Aorta (tissue), 5 donors: ENCODE measurements at places on chromosomes 12 and 14. TPM values are rescaled to one million over a fixed set of nuclear protein-coding genes. Genes with fewer than 3 reads are reported as not detected.

GRCh38 chr14:90699016-90699415 lies 117.2 kb downstream of the TTC7B start:
- no peak for DNase-seq

DNA sequence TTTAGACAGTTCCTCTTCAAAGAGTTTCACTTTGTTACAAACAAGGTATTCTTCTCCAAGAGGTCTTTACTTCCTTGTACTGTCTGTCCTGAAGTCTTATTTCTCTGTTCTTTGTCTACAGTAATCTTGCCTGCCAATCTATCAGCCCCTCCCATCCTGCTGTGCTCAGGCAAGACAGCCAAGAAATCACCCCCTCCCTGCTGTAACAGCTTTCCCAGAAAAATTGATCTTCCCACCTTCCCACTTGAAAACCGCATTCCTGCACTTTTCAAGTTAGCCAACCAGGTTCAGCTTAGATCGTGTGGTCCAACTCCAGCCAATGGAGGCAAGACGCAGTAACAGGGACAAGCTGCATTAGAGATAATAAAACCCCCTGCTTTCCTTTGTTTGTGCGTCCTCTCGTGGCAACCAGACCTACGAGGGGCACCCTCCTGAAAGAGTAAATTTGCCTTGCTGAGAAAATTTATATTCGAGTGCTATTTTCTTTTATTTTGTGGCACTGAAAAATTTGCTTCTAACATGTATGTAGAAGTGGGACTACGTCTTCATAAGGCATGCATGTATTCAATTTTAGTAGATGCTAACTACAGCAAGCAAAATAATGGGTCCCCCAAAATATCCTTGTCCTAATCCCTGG lies 46.5 kb upstream of the ESR2 start:
- no peak for DNase-seq

GRCh38 chr12:49375406-49375805 lies 8.1 kb downstream of the SPATS2 start:
- DNase-seq = no peak

The PPP4R3A gene
- 75.4 TPM for total RNA-seq

The GPR84 gene
- total RNA-seq = 1.9 TPM
